ENCODE measurements at places on chromosomes 13 and 19.

DNA sequence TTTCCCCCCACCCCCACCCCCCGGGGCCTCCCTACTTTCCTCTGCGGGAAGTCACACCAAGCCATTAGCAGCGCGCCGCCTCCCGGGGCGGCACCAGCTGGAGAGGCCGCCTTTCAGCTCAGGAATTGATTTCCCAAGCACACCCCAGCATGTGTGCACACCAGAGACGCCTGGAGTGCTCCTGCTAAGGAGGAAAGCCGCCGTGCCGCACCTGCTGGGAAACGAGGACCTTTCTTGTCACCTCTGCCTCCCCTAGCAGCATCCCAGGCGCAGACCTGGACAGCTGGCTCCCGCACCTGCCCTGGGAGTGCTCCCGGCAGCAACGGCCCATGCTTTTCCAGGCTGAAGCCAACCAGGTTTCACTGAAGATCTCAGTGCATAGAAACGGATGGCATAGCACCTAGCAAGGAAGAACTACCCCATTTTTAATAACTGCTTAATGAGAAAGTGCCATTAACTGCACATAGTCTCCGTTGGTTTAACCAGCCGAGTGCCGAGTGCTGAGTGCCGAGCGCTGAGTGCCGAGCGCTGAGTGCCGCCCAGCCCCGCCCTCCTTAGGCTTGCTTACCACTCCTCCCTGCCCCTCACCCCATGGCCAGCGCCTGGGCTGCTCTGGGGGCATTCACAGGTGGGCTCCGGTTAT, 165.0 kb downstream of the USP12 start:
- no peak for DNase-seq

DNA sequence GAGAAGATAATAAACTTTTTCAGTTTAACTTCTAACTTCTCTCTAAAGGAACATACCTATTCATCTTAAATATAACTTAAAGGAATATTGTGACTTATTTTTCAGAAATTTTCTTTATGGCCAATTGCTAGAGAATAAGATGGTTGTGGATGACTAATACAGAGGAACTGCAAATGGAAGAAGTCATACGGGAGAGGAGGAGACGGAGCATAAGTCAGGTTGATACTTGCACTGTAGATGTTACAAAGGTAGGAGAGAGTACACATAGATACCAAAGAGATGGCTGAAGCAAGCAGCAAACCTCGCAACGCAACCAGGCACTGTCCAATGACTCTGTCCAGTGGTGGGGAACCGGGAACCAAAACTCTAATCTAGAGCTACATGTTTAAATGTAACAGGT, 963.4 kb downstream of the PCDH9 start:
- DNase-seq: no peak

- DNase-seq: no peak
Measured at GRCh38 chr19:48274173-48274572, 4.3 kb downstream of the ZNF114 start.

- no peak for DNase-seq
Measured at GRCh38 chr13:76153239-76153638, 517.1 kb downstream of the LMO7 start.

DNA sequence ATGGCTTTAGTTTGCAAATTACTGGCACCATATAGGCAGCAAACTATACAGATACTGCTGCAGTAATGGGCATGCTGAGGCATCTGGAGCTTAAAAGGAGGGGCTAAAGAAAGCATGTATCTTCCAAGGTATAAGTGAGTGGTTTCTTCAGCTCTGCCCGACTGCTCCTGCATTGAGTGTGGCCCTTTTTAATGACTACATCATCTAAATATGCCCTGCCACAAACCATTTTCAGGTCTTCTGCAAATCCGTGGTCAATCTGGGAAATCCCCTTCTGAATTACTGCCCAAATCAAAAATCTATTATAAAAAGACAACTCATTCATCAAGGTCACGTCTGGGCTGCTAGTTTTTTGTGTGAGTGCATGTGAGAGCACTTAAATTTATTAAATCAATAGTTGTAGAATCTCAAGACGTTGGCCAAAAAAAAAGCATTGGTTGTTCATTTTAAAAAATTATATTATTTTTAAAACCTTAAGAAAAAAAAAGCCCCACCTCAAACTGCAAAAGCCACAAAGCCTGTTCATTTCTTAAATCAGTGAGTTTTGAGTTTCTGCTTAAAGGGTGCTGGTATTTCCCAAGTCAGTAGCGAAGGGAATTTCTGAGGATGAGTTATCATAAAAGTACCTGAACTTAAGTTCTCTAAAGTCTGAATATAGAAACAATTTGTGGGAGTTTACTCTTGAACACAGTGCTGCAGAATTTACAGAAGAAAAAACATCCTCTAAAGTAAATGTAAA, 16.3 kb downstream of the LCP1 start:
- no peak for DNase-seq

DNA sequence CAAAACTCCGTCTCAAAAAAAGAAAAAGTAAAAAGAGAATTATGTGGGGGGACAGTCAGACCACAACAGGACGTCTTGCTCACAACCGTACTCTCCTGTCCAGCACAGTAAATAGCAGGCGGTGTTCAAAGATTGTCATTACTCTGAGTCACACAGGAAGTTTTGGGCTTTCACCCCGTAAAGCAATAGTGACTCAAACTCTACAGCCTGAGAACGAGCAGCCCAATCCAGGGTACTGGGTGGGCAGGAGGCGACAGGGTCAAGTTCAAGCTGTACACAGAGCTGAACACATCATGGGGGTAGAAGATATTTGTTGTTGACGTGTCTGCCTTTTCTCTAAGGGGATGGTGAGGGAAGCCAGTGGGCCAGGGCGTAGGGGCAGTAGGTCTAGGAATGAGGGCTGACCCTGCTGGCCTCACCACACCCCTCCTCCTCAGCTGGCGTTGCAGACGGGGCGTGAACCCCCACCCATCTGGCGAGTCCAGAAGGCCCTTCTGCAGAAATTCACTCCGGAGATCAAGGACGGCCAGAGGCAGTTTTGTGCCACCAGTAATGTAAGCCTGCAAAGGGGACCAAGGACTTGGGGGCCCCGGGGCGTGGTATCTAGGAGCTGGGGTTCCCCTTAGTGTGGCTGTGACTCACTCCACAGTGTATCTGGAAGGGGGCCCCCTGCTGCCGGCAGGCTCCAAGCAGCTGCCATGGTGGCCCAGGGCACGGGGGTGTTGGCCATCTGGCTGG, 23.3 kb downstream of the PRR12 start:
- DNase-seq: no peak

- no peak for DNase-seq
Measured at GRCh38 chr13:66665991-66666390, 564.1 kb downstream of the PCDH9 start.

- no peak for DNase-seq
Measured at GRCh38 chr19:13888281-13888680, 11.3 kb downstream of the NANOS3 start.

GRCh38 chr13:44605275-44605674, 29.1 kb upstream of the TSC22D1 start:
- no peak for DNase-seq
